ENCODE measurements at places on chromosomes 12 and 14.

GRCh38 chr14:61331992-61332657 lies 10.7 kb downstream of the PRKCH start:
- no peak for DNase-seq

GRCh38 chr12:71125515-71125914 lies 32.3 kb downstream of the TSPAN8 start:
- DNase-seq: no peak

DNA sequence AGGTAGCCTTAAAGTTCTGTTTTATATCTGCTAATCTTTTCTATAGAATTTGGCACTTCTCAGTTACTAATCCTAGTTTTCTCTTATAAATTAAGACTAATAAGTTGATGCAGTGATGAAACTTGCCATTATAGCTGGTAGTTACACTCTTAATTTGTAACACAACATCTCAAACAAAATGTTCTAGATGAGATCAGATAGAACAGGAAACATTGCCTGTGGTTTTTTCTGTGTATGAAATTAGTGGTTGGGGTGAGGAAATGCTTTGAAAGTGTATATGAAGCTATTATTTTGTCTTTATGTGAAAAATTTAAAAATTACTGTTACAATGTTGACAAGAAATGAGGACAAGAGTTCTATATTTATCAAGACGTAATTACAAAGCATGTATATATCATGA lies 91.9 kb downstream of the PCNX1 start:
- no peak for DNase-seq

DNA sequence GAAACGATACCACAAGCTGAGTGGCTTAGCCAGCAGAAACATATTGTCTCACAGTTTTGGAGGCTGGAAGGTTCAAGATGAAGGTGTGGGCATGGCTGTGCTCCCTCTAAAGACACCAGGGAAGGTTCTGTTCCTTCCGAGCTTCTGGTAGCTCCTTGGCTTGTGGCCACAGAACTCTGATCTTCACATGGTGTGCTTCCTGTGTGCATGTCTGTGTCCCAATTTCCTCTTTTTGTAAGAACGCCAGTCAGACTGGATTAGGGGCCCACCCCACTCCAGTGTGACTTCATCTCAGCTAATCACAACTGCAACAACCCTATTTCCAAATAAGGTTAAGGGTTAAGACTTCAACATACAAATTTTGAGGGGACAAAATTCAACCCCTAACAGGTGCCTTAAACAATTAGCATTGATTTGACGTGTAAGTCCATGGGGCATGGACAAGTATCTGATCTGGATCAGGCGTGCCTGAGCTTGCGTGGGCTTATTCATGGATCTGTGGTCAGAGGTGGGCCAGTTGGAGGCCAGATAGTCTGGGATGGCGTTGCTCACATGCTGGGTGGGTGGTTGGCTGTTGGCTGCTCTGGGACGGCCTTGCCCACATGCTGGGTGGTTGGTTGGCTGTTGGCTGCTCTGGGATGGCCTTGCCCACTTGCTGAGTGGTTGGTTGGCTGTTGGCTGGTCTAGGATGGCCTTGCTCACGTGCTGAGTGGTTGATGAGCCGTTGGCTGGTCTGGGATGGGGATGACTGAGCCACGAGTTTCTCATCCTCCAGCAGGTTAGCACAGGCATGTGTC lies 88.5 kb downstream of the LGMN start:
- DNase-seq: no peak

DNA sequence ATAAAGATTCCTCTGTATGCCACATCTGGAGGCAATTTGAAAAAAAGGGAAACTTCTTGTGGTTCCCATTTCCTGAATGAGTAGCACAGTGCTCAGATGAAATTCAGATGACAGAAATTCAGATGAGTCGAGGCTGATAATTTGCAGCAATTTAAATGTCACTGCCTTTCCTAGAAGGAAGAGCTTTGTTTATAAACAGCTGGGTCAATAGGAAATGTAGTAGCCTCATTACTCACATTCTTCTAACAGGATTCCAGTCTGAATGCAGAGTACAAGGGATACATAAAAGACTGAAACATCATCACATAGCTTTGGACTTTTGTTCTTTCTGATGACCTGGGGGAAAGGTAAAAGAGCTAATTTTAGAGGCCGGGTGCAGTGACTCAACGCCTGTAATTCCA lies 11.3 kb upstream of the DACT1 start:
- no peak for DNase-seq

DNA sequence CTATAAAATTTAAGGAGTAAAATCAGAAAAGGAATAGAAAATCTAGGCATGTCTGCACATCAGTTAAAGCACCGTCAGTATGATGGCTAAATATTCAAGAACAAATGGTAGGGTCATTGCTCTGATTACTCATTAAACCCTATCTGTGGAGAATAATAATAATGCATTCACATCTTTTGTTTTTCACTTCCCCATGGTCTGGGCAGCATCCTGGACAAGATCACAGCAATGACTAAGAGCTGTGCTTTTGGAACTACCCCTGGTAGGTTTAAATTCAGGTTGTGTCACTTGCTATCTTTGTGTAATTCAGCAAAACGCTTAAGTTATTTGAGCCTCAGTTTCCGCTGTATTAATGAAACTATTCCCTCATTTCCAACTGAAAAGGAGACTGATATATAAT lies 33.1 kb downstream of the C12orf42 start:
- no peak for DNase-seq

- no peak for DNase-seq
Measured at GRCh38 chr12:48696626-48697025, 14.6 kb upstream of the KANSL2 start.

DNA sequence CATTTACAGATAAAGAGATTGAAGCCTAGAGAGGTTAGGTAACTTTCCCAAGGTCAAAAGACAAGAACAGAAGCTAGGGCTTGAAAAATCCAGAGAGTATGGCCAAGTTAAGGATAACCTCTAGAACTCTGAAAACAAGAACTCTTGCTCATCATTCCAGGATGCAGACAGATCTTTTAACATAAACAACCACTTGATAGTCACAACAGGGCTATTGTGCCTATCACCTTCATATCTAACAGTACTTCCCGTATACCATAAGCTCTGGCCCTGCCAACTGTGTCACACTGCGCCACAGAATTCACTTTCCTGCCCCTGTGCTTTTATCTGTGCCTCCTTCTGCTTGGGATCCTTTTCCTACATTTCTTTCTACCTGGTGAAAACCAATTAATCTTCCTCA lies 18.2 kb downstream of the ERP29 start:
- no peak for DNase-seq

DNA sequence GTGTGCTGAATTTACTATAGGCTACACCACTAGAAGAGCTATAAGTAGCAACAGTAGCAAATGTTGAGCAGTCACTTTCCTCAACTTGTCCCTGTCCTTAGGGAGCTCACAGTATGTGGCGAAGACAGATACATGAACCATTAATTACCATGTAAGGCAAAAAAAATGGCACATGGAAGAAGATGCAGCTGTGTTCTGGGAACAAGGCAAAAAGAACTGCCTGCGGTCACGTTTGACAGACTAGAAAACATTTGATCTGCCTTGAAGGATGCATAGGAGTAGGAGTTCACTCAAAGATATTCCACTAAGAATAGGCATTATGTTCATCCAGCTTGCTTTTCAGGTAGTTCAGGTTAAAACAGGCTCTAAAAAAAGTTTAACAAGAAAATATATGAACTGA lies 46.5 kb upstream of the IFNG-AS1 start:
- no peak for DNase-seq
